NCI-H1092 treated with DMSO at 0.1 percent for 48 hours (cell line): ENCODE measurements at places on chromosomes 16 and 17.

GRCh38 chr16:77172951-77173350 is 18.0 kb upstream of the MON1B start:
- DNase-seq = no peak

- no peak for DNase-seq
Measured at GRCh38 chr17:74671031-74671771, 41.5 kb downstream of the CD300LF start.

- peak; percentile 70 for DNase-seq
Measured at GRCh38 chr16:53207810-53208752, 153.3 kb downstream of the CHD9 start.

GRCh38 chr17:16987830-16988601 is 16.1 kb upstream of the TNFRSF13B start:
- DNase-seq = no peak

GRCh38 chr17:65065906-65066305 is 9.4 kb upstream of the GNA13 start:
- DNase-seq = no peak

- DNase-seq = no peak
Measured at GRCh38 chr17:5488752-5489151, 2.4 kb downstream of the MIS12 start.

DNA sequence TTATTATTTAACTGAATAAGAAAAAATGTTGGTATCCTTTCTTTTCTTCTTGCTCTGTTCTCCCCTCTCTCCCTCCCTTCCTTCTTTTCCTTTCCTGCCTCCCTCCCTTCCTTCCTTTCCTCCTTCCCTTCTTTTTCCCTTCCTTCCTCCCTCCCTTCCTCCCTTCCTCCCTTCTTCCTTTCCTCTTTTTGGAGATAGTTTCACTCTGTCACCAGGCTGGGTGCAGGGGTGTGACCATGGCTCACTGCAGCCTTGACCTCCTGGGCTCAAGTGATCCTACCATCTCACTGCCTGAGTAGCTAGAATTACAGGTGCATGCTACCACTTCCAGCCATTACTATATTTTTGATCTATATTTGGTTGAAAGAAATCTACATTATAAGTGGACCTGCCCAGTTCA is 5.7 kb upstream of the RUSF1 start:
- no peak for DNase-seq

DNA sequence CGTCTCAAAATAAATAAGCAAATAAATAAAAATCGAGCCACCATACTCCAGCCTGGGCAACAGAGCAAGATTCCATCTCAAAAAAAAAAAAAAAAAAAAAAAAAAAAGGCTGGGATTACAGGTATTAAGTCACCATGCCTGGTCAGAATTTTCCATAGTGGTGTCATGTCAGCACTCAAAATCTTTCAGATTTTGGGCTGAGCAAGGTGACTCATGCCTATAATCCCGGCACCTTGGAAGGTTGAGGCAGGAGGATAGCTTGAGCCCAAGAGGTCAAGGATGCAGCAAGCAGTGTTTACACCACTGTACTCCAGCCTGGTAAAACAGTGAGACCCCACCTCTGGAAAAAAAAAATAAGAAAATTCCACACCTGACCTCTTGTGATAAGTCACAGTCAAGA is 52.2 kb downstream of the FBXL20 start:
- no peak for DNase-seq

DNA sequence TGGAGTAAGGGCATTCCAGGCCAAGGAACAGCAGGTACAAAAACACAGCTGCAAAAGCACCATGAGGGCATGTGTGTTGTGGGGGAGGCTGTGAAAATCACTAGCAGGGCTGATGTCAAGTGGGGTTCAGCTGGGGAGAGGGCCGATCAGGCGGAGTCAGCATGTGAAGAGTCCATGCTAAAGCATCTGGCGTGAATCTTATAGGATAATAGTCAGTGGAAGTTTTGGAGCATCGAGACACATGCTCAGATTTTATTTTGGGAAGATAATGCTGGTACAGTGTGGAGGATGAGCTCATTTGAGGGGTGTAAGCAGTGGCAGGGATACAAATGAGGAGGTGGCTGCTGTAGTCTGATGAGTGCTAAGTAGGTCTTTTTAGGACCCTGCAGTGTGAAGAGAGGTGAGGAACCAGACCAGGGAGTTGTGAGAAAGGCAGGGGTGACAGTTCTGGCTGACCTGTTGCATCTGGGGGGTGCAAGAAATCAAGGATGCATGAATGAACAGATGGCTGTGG is 30.3 kb downstream of the MMD start:
- no peak for DNase-seq

- no peak for DNase-seq
Measured at GRCh38 chr17:7834542-7834956, 532 bp downstream of the KDM6B start.

- DNase-seq = no peak
Measured at GRCh38 chr16:88305176-88305575, 77.6 kb upstream of the ZNF469 start.
